ENCODE measurements at places on chromosomes 3 and 15.

- no peaks in the 10 kb centered on the region for H3K4me1 ChIP-seq
- DNase-seq: no peak
- H3K27me3 ChIP-seq: no peaks in the 10 kb centered on the region
Measured at GRCh38 chr3:113847247-113847646, 8.7 kb downstream of the GRAMD1C start.

DNA sequence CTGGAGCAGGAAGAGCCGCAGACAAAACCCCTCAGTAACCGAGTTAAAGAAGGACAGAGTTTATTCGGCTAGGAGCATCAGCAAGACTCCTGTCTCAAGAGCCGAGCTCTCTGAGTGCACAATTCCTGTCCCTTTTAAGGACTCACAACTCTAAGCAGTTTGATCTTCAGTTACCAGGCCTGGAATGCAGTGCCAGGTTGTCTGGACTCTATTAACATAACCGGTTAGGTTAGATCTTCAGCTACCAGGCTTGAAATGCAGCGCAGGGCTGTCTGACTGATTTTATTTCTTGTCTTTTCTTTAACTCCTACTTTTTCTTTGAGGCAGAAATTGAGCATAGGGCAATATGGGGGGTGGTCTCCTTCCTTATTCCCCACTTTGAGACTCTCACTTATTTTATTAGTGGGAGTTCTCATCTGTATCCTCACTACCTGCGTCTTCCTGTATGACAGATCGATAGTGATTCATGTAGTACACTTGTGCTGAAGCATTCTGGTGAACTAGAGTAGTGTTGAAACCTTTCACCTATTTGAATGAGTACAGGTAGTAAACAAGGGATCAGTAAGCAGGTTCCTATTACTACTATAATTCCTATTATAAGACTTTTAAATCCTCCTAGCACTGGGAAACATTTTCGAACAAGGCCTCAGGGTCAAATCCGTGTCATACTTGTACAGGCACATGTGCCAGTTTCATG, 325.0 kb downstream of the CGGBP1 start:
- no peaks in the 10 kb centered on the region for H3K36me3 ChIP-seq
- H3K4me3 ChIP-seq: no peak overlapping the region
- no peaks in the 10 kb centered on the region for H3K27me3 ChIP-seq
- DNase-seq: no peak

DNA sequence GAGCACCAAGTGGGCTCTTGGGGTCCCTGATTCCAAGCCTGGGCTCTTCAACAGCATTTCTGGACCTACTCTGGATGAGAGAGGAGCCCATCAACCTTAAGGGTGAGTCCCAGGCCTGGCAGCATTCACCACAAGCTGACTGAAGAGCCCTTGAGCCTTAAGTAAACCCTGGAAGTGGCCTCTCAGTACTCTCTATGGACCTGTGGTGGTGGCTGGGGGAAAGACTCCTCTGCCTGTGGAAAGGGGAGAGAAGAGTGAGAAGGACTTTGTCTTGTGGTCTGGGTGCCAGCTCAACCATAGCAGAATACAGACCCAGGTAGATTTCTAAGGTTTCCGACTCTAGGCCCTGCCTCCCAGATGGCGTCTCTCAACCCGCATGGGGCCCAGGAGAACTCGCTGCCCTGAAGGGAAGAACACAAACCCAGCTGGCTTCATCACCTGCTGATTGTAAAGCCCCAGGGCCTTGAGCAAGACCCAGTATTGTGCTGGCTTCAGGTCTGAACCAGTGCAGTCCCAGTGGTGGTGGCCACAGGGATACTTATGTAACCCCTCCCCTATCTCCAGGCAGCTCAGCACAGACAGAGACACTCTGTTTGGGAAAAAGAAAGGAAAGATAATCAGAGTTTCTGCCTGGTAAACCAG, 71.4 kb downstream of the TFDP2 start:
- no peaks in the 10 kb centered on the region for H3K4me1 ChIP-seq
- H3K36me3 ChIP-seq: no peaks in the 10 kb centered on the region
- no peaks in the 10 kb centered on the region for H3K27me3 ChIP-seq

DNA sequence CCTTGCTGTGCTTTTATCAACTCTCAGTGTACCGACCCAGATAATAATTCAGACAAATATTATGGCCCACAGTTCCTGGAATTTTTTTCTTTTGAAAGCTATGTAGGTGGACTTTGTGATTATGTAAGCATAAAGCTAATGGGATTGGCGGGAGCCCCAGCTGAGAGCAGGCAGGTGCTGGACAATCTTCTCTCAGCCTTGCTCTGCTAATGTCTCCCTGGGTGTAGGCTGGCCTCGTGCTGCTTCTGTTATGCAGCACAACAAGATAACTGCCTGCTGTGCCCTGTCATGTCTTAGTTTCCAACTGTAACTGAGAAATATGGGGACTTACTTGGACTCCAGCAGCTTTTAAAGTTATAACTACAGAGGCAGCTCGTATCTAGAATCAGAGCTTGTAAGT, 415.0 kb downstream of the PDCD6IP start:
- peaks cover 21% of the 10 kb centered on the region for H3K4me1 ChIP-seq
- H3K27me3 ChIP-seq: no peaks in the 10 kb centered on the region
- peak overlapping the region; percentile 20 for H3K27ac ChIP-seq

DNA sequence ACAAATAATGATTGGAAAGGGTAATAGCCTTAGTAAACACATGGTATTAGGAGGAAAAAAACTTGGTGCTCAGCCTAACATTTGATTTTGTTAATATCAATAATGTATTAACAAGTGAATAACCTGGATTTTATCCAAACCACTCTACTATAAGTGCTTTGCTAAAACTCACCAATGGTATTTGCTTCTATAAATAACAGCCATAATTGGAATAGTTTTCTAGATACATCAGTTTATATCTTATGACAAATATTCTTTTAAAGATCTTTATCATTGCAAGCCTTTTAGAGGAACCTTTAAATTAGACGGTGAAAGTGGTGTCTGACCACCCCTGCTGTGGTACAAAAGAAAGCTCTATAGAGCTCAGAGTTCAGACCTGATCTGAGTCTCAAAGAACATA, 123.9 kb downstream of the SHOX2 start:
- H3K4me3 ChIP-seq: no peak overlapping the region
- no peak for DNase-seq
- H3K4me1 ChIP-seq: no peaks in the 10 kb centered on the region
- H3K27ac ChIP-seq: no peak overlapping the region

DNA sequence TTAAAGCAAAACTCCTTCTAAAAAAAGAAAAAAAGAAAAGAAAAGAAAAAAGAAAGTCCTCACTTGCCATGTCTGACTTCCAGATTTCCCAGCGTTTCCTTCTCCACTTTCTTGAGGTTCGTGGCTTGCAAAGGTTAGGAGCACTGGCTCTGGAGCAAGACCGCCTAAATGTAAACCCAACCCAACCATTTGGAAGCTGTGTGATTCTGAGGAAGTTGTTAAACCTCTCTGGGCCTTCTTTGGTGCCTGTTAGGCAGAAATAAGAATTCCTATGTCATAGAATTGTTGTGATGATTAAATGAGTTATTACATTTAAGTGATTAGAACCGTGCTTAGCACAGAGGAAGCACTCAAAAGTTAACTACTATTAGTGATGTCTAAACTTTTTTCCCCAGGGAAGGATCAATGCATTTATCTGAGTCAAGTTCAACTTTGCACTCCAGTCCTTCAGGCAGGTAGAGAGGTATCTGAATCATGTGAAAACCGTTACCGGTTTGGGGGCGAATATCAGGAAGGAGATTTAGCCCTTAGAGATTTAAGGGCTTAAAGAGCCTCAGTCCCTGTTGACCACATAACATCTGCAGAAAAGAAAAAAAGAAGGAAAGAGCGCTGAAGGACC, 78.3 kb upstream of the HES1 start:
- H3K4me3 ChIP-seq: peak overlapping the region; percentile 33
- H3K36me3 ChIP-seq: no peaks in the 10 kb centered on the region
- no peak for DNase-seq

GRCh38 chr3:183159333-183159732, 3.2 kb downstream of the LAMP3 start:
- H3K27me3 ChIP-seq: no peaks in the 10 kb centered on the region
- H3K4me3 ChIP-seq: no peak overlapping the region
- H3K36me3 ChIP-seq: no peaks in the 10 kb centered on the region
- no peak overlapping the region for H3K27ac ChIP-seq
- H3K4me1 ChIP-seq: peaks cover 7% of the 10 kb centered on the region

DNA sequence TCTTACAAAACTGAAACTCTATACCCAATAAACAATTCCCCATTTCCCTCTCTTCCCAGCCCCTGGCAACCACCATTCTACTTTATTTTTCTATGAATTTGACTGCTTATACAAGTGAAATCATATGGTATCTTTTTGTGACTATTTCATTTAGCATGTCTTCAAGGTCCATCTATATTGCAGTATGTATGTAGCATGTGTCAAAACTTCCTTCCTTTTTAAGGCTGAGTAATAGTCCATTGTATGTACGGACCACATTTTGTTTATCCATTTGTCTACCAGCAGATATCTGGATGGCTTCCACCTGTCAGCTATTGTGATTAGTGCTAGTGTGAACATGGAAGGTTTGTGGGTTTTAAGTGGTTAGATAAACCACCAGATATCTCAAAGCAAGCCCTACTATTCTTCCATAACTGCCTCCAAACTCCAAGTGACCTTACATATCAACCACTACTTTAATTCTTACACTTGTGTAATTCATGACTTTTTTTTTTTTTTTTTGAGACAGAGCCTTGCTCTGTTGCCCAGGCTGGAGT, 134.7 kb downstream of the TMCC1 start:
- no peak for DNase-seq
- no peaks in the 10 kb centered on the region for H3K27me3 ChIP-seq
- no peaks in the 10 kb centered on the region for H3K4me1 ChIP-seq

- H3K36me3 ChIP-seq: no peaks in the 10 kb centered on the region
- peaks cover 14% of the 10 kb centered on the region for H3K27me3 ChIP-seq
- H3K27ac ChIP-seq: no peak overlapping the region
- DNase-seq: no peak
- no peak overlapping the region for H3K4me3 ChIP-seq
Measured at GRCh38 chr15:47609693-47610092, 107.6 kb upstream of the SEMA6D start.

DNA sequence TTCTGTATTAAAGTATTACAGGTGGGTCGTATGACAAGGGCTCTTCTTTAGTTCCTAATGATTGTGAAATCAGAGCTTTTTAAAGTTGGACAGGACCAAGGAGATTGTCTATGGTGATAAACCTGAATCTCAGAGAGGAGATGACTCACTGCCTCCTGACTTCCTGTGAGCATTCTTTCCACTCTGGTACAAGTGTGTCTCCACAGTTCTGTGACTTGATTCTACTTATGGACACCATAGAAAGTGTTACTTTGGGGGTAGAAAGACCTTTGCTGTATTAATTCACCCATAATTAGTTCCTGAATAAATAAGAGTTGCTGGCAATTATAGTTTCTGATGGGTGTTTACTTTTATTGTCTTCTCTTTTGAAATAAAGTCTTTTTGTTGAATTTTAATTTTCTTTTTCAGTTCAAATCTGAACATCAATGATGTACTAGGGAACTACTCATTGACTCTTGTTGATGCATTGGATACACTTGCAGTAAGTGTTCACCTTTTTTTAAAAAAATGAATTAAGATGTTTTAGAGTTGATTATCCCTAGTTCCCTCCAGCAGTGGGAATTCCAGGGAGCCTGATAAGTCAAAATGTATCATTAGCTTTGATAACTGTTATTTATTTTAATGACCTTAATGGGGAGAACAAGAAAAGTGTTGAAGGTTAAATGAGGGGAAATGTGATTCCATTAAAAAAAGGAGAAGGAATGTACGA, 7.4 kb downstream of the EDEM1 start:
- DNase-seq: no peak
- H3K4me3 ChIP-seq: no peak overlapping the region
- peaks cover 26% of the 10 kb centered on the region for H3K36me3 ChIP-seq
- no peaks in the 10 kb centered on the region for H3K27me3 ChIP-seq
- peaks cover 8% of the 10 kb centered on the region for H3K4me1 ChIP-seq

- H3K27me3 ChIP-seq: no peaks in the 10 kb centered on the region
- peak overlapping the region; percentile 77 for H3K27ac ChIP-seq
- no peak for DNase-seq
- H3K4me3 ChIP-seq: no peak overlapping the region
- no peaks in the 10 kb centered on the region for H3K36me3 ChIP-seq
- peaks cover 46% of the 10 kb centered on the region for H3K4me1 ChIP-seq
Measured at GRCh38 chr15:62899090-62899493, 143.5 kb upstream of the TPM1 start.

GRCh38 chr3:197393711-197394110, 95.3 kb upstream of the DLG1 start:
- H3K27ac ChIP-seq: peak overlapping the region; percentile 93
- H3K4me3 ChIP-seq: no peak overlapping the region
- peaks cover 13% of the 10 kb centered on the region for H3K4me1 ChIP-seq

DNA sequence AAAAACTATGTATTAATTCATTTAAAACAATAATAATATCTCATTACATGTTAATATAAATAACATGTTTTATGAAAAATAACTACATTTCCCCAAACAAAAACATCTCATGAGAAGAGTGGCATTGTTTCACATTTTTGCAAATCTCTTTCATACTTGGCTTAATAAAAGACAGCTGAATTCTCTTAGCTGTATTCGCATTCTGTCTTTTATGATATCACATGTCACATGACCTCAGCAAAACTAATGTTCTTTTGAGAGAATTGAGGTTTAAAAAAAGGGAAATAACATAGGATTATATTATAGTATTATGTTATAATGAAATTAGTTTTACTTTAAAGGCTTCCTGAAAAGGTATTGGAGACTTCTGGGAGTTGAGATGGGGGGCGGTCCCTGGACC, 48.4 kb upstream of the SPPL2A start:
- H3K4me1 ChIP-seq: peaks cover 11% of the 10 kb centered on the region
- H3K27ac ChIP-seq: no peak overlapping the region
- DNase-seq: no peak

GRCh38 chr15:66503780-66504562, 684 bp downstream of the RPL4 start:
- H3K27ac ChIP-seq: peak overlapping the region; percentile 88
- no peaks in the 10 kb centered on the region for H3K27me3 ChIP-seq
- H3K4me1 ChIP-seq: peaks cover 6% of the 10 kb centered on the region
- DNase-seq: no peak
- peaks cover 46% of the 10 kb centered on the region for H3K36me3 ChIP-seq

DNA sequence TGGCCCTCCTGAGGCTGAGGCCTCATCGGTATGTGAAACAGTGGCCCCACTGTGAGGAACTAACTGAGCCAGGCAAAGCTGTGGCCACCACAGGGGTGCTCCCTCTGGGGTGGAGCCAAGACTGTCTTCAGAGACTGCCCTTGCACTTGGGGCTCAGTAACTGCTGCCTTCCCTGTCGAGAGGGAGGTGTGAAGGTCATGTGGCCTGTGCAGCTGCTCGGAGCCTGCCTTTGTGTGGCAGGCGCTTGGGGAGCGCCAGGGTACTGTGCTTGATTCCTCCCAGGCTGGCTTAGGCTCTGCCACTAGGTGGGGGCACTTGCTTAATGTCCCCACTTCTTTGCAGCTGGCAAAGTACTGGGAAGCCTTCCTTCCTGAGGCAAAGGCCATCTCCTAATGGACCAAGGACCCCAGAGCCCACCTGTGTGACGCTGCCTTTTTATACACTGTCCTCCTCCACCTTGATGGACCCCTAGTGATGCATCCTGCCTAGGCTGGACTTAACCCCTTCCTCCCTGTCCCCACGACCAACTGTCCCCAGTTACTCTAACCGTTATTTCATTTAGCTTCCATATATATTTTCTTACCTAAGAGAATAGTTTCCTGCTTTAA, 14.2 kb upstream of the SNX22 start:
- no peak overlapping the region for H3K4me3 ChIP-seq
- no peaks in the 10 kb centered on the region for H3K27me3 ChIP-seq
- H3K36me3 ChIP-seq: peaks cover 50% of the 10 kb centered on the region
- no peak for DNase-seq
- H3K4me1 ChIP-seq: no peaks in the 10 kb centered on the region
- H3K27ac ChIP-seq: no peak overlapping the region
